ENCODE measurements at places on chromosomes 7 and 10.

DNA sequence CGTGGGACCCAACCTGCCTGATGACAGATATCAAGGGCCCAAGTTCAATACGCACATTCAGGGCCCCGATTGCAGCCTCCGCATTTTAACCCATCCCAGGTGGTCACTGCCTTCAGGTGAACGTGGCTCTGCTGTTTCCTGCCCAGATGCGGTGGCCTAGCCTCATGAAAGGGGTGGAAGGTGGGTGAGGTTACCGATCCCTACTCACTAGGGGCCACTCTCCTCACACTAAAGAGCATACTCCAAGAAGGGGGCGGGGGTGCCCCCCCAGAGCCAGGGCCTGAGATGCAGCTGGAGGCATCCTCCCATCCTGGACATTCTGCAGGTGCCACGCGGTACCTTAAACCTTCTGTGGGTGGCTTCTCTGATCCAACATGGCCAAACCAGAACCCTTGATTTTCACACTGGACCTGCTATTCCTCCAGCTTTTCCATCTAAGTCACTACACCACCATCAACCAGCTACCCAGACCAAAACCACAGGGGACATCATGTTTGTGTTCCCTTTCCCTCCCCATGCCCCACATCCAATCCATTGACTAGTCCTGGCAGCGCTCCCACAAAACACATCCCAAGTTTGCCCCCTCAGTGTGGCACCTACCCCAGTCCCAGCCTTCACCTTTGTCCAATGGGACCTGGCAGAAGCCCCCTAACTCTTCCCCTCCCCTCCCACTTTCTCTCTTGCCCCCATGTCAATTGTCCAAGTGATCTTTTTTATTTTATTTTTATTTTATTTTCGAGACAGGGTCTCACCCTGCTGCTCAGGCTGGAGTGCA is 30.0 kb downstream of the PRLHR start:
- DNase-seq: no peak

DNA sequence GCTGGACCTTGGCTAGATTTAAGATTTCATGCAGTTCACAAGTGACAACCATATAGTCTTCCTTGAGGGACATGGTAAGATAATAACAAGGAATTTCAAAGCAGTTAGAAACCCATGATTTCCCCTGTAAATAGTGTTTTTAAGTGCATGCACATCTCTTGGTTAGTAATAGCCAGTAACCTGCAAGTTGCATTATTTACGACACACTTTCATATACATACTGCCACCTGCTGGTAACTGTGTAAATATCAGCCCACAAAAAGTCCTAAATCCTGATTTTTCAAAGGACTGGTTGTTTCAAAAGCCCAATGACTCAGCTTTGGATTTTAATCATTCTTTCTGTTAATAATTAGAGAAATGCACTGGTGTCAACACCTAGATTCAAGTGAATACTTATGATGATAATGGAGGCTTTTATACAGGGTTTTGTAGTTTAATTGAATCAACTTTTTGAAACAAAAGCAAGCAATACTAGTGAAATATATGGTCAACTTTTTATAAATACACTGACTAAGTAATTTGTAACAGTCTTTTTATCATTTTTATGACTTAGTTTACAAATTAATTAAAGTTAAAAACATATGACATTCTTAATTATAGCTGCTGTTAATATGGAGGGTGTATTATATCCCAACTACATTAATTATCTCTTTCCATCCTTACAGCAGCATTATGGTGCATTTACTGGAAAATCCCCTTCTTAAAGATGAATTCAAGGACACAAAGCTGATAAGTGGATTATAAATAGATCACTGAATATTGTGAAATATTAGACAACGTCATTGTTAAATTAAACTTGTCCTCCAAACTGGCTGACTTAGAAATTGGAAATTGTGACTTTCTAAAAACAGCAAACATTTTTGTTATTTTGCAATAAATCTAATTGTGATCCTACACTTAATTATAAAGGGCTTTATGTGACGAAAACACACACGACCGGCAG is 367.7 kb upstream of the SEMA3D start:
- DNase-seq: peak; percentile 7

DNA sequence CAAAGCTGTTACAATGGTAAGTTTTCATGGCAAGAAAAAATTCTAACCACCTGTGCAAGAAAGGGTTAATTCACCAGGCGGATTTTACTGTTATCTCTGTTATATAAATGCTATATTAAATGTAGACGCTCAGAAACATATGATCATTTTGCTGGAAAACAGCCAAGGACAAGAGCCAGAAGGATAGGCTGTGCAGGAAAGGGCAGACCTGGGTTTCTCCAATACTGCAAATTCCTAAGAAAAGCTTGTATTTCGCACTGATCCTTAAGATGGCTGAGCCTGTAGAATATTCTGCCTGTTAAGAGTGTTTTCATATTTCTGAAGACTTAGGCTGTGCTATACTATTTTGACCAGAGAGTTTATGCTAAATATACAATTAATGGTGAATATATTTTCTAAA is 564.1 kb upstream of the KCND2 start:
- DNase-seq: no peak

GRCh38 chr7:20786049-20786412 is 655 bp downstream of the SP8 start:
- DNase-seq: no peak

DNA sequence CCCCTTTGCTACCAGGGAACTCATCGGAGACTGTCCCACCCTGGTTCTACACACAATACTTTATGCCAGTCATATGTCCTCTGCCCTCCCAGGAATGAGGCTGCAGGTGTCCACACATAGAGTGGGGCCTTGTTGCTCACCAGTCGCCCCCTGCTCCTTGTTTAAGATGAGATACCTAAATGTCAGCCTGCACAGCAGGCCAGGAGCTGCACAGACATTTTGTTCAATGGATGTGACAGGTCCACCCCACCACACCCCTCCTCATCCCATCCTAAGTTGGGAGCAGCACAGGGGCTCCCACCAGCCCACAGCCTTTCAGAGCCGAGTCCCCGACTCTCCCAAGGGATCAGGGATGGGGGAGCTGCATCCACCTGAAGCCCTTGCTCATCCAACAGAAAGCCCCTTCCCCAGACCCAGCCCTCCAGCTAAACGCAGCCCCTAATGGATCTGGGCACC is 6.2 kb upstream of the GRID1 start:
- no peak for DNase-seq

- no peak for DNase-seq
Measured at GRCh38 chr10:128804411-128804810, 662.6 kb upstream of the MGMT start.

DNA sequence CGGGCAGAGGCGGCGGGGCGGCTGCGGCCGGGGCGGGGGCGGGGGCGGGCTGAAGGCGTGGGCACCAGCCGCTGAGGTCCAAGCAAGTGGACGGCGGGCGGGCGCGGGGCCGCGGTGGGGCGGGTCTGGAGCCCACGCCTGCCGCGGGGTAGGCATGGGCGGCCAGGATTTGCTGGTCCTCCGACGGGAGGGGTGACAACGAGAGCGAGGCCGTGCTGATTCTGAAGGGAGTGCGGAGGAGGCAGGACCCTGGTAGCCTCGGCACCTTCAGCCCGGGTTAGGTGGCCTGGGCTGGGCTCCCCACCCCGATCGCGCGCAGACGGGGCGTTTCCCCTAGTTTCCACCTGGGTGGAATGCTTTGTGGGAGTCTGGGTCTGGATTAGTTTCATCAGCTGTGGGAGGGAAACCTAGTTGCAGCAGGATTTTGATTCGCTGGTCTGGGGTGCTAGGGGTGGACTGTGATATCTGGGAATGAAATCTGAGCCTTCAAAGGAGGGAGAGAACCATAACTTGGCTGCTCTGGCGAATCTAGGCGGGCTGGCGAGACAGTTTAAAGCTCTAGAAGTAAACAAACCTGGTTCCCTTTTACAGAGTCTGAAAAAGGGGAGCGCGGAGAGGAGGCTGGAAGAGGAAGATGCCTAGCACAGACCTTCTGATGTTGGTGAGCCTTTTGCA is 609 bp downstream of the SGPL1 start:
- DNase-seq: peak; percentile 31

- no peak for DNase-seq
Measured at GRCh38 chr7:134763960-134764359, 15.5 kb upstream of the CALD1 start.

DNA sequence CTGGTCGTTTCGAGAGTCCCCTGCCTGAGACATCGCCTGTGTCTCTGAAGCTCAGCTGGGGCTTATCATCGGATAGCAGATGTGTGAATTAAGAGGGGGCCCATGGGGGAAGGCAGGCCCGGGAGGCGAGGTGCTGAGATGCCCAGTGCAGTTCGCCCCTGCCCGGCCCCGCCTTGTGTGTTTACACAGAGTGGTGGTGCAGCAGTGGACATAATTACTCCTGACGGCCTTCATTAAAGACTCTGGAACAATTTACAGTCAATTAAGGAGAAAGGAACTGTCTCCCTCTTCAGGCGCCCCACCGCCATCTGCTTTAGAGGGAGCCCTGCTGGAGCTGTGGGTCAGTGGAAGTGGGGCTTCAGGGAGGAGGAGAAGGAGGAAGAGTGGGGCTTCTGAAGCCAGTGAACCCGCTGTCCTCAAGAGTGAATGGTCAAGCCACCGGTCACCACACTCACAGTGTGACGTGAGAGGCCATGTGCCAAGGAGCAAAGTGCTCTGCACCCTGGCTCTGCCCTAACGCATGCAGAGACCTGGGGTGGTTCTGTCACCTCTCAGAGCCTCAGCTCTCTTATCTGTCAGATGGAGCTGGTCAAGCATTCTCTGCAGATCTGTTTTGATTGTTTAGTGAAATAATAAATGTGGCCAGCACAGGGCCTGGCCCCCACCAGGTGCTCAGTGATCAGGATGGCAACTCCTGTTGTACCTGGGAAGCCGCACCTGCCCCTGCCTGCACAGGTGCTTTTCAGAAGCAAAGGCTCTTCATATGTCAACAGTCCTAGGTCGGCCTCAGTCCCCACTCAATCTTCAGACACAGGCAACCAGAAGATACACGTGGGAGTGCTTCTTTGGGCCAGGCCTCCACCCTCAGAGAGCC is 65.6 kb downstream of the CDH23 start:
- DNase-seq: no peak

DNA sequence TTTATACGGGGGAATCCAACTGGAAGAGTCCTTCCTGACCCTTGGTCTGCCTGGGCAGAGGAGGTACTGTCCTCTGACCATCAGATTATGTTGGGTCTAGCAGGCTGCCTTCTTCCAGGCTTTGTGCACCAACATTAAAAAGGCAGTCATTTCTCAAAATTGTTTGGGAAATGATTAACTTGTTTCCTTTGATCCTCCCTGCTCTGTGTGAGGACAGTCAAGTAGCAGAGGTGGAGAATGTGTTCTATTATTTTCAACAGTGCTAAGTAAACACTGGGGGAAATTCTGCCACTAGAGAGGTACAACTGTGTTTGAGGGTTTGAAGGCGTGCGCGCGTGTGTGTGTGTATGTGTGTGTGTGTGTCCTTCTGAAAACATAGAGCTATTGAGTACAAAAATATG is 20.6 kb downstream of the ACSL5 start:
- no peak for DNase-seq

DNA sequence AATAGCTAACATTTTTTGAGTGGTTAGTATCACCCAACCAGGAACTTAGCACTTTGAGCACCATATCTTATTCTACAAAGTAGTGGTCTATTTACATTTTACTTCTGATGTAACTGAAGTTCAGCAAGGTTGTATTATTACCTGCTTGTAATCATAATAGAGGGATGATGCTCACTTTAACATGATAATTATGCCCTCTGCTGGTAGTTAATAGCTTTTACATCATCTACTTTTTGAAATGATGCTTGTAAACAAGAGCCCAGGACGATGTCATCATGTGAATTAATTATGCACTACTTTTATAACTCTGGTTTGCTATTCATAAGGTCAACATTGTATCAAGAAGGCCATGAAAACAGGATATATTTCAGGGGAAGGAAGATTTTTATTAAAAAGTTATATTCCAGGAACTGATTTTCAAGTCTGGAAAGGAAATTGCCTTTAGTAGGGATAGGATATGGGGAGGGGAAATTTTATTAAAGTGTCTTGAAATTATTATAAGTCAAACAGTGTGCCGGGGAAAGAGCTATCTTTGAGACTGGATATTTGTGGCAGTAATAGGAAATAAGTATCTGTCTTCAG is 80.3 kb upstream of the SCIN start:
- DNase-seq: no peak

DNA sequence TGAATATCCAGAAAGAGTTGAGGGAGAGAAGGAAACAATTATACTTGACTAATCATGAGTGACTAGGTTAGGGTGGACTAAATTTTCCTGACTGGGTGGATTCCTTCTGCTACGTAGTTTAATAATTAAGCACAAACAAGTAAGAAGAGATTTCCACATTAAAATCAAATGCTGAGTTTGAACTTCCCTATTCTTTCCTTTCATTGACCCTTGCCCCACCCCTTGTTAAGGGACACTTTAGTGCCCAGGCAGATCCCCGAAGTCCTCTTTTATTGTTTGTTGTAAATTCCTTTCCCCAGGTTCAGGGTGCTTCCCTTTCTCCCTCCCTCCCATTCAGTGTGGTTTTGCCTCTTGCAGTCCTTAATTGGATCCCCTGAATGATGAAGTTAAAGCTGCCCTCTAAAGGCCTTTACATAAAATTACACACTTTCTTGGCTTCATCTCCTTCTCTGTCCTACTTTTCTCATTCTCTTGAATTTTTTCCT is 8.8 kb upstream of the SPAM1 start:
- no peak for DNase-seq

All from stimulated activated naive CD4-positive, alpha-beta T cell (primary cell).